ENCODE measurements at places on chromosomes 2 and 18.
A peak's percentile ranks its signal among the peaks of the same experiment; 100 is the strongest.

DNA sequence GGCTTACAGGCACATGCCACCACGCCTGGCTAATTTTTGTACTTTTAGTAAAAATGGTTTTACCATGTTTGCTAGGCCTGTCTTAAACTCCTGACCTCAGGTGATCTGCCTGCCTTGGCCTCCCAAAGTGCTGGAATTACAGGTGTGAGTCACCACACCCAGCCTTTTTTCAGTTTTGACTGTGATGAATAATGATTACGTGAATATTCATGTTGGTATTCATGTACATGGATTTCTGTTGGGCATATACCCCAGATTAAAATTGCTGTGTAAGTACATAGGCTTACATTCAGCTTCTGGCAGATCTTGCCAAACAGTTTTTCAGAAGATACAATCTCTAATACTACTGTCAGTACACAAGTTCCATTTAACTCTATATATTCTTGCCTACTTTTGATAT lies 20.9 kb downstream of the SLC39A10 start:
- no peak for DNase-seq

DNA sequence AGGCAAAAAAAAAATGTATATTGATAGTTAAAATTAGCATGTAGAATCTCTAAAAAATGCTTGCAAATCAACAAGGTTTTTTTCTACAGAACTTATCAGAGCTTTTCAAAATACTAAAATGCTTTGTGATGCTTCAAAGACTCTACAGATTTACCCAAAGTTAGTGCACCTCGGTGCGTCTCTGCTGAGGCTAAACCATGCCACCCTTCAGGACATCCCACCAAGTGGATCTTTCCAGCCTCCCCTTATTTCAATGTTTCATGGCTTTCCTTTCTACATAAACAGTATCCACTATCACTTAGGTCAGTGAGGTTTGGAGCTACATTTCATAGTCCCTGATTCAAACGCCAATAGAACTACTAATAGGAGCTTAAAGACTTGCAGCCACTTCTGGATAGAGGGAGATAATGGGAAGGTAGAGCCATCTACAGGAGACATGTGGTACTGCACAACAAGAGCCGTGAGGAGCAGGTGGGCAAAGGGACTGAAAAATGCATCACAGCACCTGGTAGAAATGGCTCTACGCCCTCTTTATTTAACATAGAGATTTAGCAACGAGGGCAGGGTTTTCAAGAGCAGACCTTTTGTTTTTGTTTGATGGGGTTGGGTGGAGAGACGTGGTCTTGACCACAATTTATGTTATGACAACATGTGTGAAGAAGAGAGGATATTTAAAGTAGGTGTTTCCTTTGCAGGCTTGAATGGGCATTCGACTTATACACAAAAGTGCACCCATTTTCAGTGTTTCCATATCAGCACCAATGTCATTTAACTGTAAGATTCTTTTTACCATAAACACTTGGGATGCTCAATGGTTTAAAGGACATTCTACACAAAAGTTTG lies 56.1 kb upstream of the SLC35G4 start:
- DNase-seq: peak; percentile 68

DNA sequence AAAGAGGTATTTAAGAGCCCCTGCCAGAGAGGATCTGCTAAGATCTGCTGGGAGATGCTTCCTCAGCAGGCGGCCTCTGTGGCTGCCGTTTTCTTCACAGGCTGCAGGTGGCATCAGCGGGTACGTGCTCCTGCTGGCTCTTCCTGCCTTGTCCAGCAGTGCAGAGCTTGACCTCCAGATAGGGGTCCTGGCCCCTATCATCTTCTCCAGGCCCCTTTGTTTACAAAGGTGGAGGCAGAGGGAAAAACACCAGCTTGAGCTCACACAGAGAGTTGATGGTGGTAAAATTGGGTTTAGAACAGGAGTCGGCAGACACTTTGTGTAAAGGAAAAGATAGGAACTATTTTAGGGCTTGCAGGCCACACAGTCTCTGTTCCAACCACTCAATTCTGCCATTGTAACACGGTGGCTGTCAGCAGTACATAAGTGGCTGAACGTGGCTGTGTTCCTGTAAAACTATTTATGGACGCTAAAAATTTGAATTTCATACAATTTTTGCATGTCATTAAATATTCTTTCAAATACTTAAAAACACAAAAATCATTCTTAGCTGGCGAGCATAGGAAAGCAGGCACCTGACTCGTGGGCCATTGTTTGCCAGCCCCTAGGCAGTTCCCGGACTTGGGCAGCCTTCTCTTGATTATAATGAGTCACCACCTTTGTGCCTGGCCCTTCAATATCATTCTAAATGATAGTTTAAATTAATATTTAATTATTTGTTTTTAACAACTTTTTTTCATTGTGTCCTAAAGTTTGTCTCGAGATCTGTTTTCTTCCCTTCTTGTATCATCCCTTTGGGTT lies 98.2 kb upstream of the B3GNT7 start:
- peak; percentile 88 for DNase-seq

DNA sequence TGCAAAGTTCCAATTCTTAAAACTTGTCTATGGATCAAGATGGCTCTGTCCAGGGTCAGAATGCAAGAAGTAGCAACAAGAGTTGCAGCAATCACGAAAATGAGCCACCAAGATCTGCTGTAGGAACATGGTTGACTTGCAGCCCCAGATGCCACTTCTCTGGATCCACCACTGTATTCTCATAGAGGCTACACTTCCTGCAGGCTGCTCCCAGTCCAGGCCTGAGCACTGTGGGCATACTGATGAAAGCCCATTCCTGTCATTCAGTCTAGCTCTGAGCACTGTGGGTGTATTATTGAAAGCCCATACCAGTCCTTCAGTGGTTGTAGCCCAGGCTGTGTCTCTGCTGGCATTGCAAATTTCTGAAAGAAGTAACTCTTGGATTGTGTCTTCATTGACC lies 213.9 kb upstream of the AGAP1 start:
- DNase-seq: no peak

DNA sequence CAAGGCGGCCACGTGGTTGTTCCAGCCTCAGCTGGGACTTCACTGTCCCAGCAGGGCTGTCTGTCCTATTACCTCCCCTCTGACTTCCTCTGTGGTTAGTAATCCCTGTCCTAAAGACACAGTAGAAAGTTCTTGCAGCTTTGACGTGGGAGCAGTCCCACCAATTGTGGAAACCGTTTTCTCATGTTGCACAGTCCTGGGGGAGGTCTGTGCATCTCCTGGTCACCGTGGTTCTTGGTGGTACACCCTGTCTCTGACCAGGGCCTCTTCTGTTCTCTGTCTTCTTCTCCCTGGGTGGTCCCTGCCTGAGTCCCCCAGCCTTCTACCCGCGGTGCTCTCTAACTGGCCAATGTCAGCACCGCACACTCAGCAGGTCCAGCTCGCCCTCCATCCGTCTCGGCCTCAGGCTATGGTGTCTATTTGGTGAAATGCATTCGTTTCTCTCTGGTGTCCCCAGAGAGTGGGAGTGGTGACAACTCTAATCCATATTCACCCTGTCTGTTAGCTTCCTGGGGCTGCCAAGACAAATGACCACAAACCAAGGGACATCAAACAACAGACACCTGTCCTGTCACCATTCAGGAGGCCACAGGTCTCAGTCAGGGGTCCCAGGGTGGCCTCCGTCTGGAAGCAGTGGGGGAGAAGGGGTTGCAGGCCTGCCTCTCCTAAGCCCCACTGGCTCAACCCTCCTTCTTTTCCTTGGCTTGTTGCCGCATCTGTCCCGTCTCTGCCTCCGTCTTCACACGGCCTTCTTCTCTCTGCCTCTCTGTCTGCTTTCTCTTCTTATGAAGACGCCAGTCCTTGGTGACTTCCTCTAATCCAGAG lies 99.8 kb downstream of the SH3BP4 start:
- DNase-seq: no peak

DNA sequence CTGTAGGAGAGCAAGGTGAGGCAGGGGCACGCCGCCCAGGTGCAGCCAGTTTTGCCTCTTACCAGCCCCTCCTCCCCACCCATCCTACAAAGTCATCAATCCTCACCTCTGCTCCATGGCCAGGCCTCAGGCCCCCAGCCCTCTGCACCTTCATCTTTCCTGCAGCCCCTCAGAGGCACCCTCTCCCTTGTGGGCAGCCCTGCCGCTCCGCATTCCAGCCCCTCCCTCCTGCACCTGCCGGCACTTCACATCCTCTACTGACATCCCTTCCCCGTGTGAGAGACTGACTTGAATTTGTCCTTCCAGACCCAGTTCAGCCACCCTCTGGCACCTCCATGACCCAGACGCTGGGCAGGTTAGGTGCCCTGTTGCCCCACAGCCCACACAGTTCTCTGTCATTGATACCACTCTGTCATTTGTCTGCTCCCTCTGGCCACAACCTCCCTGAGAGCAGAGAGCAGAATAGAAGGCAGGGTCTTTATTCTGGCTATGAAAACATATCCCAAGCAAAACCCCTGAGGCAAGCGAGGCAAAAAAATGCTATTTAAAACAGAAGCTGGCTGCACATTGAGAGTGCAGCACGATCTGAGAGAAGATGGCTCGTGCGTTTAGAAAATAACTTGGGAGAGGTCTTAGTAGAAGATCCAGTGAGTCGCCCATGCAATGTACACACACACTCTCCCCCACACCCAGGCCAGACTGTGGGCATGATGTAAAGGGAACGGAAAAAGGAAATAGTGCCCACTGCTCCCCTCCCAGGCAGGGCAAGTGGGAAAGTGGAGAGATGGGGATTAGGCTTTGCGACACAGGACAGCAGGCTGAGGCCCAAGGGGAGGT lies 25.9 kb downstream of the SDC1 start:
- DNase-seq: no peak

DNA sequence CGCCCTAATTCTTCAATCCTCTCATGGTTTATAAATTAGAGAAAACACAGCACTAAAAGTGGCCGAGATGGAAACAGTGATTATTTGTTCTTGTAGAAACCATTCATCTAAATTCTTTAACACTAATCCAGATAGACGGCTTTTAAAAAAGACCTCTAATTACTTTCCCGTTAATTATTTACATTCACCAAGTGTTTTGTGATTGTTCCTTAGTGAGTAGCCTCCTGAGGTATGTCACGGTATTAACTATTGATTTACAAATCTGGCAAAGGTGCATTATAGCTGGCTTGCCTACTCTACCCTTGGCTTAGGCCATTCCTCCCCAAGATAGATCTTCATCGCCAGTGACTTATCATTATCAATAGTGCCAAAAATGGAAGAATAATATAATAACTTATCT lies 436.4 kb upstream of the ST6GAL2 start:
- no peak for DNase-seq

GRCh38 chr2:225004597-225004996 lies 37.7 kb downstream of the DOCK10 start:
- DNase-seq: no peak

DNA sequence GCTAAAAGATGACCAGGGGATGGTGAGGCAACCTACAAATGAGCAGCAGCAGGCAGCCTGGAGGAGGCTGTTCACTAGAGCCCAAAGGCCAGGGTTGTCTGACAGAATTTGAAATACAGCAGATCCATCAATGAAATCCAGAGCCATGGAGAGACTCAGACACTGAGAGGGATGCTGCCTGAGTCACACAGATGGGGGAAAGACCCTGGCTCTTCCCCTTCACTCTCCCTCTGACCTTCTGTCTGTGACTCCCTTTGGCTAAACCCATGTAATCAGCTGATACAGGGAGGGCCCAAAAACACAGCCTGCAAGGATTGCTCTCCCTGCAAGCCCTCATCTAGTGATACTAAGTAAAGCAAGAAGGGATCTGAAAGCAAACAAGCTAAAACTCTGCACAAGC lies 166.5 kb upstream of the SPOPL start:
- no peak for DNase-seq

DNA sequence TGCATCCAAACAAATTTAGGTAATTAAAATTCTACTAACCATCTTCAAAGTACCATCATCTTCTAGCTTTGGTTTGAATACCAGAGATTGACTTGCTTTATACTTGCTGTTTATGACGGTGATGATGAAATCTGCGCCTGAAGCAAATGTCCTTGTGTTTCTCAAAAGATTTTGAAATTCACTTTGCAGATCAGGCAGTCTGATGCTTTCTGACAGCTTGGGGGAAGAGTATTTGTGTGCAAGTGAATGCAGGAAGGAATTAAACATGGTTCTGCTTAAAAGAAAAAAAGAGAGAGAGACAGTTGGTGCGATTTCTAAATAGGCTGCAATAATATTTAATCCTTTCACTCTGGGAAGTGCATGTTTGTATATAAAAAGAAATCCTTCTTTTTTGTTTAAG lies 29.6 kb downstream of the CSRNP3 start:
- DNase-seq: no peak

GRCh38 chr2:161418275-161418714 lies 2.2 kb downstream of the TBR1 start:
- no peak for DNase-seq

DNA sequence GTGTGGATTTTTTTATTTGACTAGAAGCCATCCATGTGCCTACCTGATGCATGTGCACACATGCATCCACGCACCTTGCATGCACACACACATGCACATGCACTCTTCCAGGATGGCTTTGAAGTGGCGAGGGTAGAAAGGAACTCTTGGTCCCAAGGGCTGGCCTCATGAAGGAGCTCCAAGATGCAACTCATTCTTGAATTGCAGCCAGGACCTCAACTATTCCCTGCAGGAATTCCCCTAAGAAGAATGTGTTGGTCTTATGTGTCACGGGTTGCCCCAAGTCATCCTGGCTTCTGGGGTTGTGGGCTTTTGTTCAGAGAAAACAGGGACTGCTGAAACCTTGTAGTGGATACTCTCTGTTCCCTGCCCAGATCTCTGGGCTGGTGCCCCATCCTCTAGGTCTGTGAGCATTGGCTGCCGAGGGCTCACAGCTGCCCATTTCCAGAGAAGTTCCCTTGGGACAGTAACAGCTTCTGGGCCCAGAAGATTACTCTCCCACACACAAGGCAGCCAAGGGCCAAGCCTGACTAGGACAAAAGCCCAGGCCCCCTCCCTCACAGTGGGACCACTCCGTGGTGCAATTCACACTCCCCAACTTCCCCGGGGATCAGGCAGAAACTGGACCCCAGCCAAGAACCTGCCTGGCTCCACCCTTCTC lies 137.6 kb downstream of the COPS8 start:
- DNase-seq: no peak

- DNase-seq: no peak
Measured at GRCh38 chr18:69961718-69962117, 14.0 kb upstream of the CD226 start.

DNA sequence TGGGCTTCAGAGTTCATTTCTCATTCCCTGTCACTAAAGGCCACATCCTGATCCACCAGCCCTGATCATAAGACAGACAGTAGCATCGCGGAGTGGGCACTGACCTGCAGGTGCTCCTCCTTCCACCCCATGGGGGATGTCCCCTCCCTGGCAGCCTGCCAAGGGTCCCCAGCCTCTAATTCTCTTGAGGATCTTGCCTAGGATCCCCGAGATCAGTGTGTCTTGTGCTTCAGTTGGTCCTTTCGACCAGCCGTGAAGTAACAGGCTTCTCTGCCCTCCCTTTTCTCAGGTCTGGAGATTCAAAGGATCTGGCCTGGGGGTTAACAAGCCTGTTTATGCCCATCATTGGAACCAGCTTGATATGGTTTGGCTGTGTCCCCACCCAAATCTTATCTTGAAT lies 74.5 kb downstream of the ALPK2 start:
- no peak for DNase-seq

- DNase-seq: no peak
Measured at GRCh38 chr18:25982961-25983360, 107.5 kb downstream of the SS18 start.

- DNase-seq: no peak
Measured at GRCh38 chr2:145284551-145284950, 764.6 kb upstream of the ZEB2 start.

GRCh38 chr18:74597034-74597661 lies 522 bp upstream of the ZNF407 start:
- peak; percentile 70 for DNase-seq
